HepG2 (cell line): ENCODE measurements at places on chromosomes 1 and 21. TPM values are rescaled to one million over a fixed set of nuclear protein-coding genes. Genes with fewer than 3 reads are reported as not detected.

Gene BOLA1
- total RNA-seq: 3.1 and 4.2 TPM in 2 replicates

Gene SH3D21
- 1.4 and 5.1 TPM in 2 replicates for total RNA-seq

Gene KRTAP19-6
- total RNA-seq: not detected in 2 replicates

- no peak overlapping the region for H3K4me3 ChIP-seq
- no peak for DNase-seq
- H3K4me1 ChIP-seq: peaks cover 10% of the 10 kb centered on the region
- no peaks in the 10 kb centered on the region for H3K27me3 ChIP-seq
- H3K27ac ChIP-seq: no peak overlapping the region
These were observed 25.4 kb upstream of the MEF2D start for GRCh38 chr1:156525856-156526489.

GRCh38 chr1:153506386-153506785 lies 29.4 kb downstream of the S100A6 start:
- no peak for DNase-seq
- no peak overlapping the region for H3K27ac ChIP-seq
- peaks cover 30% of the 10 kb centered on the region for H3K4me1 ChIP-seq

- H3K27ac ChIP-seq: no peak overlapping the region
- H3K36me3 ChIP-seq: no peaks in the 10 kb centered on the region
These were observed 291.8 kb downstream of the DISC1 start for GRCh38 chr1:231918239-231919015.

GRCh38 chr1:4207183-4207582 lies 307.1 kb upstream of the C1orf174 start:
- H3K27me3 ChIP-seq: no peaks in the 10 kb centered on the region; the same call in none of the 2 replicates
- H3K27ac ChIP-seq: no peak overlapping the region
- no peak for DNase-seq
- H3K4me3 ChIP-seq: no peak overlapping the region

DNA sequence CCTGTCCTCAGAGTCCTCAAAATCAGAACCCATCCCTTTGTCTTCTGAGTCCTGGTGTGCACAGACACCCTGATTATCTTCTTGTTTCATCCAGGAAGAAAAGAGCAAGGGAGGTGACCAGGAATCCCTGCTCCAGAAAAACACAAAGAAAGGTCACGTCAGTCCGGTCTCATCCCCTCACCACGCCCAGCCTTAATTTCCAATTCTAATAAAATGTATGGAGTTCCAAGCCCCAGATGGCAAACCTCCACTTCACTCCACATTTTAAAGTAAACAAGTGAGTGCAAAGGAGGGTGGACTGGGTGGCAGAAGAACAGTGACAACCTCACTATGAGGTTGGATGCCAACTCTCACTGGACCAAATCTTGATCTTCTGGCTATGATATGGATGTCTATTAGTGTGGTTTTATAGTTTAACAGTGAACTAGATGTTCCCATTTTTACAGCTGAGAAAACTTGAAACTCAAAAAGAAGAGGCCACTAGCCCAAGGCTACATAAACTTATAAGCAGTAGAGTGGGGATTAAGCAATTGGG lies 22.0 kb downstream of the ZNF697 start:
- H3K36me3 ChIP-seq: peaks cover 16% of the 10 kb centered on the region
- DNase-seq: no peak

GRCh38 chr1:184322253-184322652 lies 64.6 kb upstream of the C1orf21 start:
- no peak overlapping the region for H3K27ac ChIP-seq
- H3K4me1 ChIP-seq: no peaks in the 10 kb centered on the region
- H3K4me3 ChIP-seq: no peak overlapping the region
- DNase-seq: no peak
- H3K27me3 ChIP-seq: no peaks in the 10 kb centered on the region

DNA sequence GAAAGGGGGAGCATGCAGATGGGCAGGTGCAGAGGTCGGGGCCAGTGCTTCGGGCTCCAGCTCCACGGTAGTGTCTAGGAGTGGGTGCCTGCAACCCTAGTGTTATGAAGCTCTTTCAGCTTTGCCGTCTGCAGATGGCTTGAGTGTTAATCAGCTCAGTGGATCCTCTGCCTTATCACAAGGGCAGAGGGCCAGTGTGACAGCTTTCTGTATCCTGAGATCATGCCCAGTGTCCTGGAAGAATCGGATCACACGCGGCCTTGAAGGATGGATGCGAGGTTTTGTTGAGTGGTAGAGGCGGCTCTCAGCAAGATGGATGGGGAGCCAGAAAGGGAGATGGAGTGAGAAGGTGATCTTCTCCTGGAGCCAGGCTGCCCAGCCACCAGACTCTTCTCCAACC lies 25.5 kb upstream of the C1orf146 start:
- no peak overlapping the region for H3K4me3 ChIP-seq
- H3K4me1 ChIP-seq: no peaks in the 10 kb centered on the region
- DNase-seq: no peak
- H3K36me3 ChIP-seq: no peaks in the 10 kb centered on the region
- H3K27ac ChIP-seq: no peak overlapping the region

DNA sequence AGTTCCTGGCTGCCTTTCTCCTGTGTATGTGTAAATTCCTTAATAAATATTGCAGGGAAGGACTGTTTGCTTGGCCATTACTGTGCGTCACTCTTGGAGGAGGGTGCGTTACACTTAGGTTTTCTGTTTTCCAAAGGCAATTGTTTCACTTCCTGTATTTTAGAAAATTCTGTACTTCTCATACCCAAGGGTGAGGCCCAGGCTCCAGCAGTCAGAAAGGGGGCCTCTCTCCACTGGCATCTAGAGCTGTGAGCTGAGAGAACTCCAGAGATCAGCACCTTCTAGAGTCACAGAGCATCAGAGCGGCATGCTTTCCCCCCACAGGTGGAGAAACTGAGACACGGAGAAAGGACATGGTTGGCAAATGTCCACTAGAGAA lies 27.0 kb upstream of the ZFP69B start:
- no peak overlapping the region for H3K4me3 ChIP-seq
- H3K27me3 ChIP-seq: no peaks in the 10 kb centered on the region
- DNase-seq: no peak
- H3K27ac ChIP-seq: peak overlapping the region; percentile 98
- peaks cover 49% of the 10 kb centered on the region for H3K4me1 ChIP-seq

DNA sequence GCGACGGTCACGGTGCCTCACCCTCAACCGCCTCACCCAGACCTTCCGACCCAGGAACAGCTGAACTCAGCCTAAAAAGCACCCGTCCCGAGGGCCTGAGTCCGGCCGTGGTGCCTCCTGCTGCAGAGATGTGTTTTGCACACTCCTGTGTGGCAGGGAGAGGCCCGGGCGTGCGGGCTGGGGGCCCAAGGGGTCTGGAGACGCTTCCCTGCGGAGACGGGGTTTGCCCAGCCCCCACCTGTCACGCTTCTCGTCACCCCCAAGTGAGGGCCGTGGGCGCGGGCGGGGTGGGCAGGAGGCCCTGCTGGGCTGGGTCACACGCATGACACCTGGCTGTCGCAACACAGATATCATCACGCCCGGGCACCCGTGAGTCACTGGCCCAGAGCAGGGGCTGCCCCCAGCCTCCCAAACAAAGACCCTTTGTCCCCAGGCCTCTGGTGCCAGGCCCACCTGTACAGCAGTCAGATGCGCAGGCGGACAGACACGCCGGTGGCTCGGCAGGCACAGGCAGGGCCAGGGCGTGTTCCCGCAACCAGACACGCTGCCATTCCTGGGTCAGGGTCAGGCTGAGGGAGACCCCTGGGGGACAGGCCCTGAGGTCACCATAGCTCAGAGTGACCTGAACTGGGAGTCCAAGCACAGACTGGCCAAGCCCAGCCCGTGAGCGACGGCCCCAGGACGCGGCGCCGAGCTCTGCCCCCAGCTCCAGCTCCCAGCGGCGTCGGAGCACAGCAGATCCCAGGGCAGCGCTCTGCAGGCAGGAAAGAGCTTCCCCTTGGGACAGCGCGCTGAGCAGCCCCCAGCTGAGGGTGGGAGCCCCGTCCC lies 6.1 kb downstream of the B3GALT6 start:
- no peaks in the 10 kb centered on the region for H3K27me3 ChIP-seq
- DNase-seq: peak; percentile 84
- peaks cover 80% of the 10 kb centered on the region for H3K4me1 ChIP-seq
- peak overlapping the region; percentile 48 for H3K27ac ChIP-seq

DNA sequence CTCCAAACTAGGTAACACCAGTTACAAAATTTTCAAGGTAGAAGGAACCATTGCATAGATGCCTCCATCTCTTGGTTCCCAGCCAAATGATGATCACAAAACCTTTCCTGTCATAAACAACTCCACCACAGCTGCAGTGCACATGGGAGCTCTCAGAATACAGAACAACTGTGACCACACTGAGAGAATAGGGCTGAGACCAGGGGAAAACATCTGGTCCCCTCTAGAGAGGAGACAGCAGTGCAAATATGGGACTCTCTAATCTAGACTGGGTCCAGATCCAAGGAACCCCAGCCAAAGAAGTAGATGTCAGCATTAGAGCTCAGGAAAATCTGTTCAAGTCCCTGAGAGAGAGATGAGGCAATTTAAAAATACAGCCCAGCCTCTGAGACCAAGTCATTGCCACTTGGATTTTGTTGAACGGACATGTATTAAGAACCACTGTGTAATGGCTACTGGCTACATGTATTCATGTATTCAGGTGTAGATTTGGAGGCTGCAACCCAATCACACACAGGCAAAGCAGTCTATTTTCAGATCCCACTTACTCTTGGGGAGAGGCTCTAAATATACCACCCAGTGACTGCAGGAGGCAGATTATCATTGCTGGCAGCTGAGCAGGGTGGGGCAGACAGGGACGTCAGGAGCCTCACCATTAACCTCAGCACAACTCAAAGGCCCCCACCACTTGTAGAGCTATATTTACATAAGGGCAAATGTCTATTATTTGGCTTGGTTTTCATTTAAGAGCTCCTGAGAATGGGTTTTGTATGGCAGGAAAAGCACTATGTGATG lies 7.6 kb upstream of the RXRG start:
- DNase-seq: no peak
- H3K36me3 ChIP-seq: no peaks in the 10 kb centered on the region
- no peak overlapping the region for H3K27ac ChIP-seq
- H3K4me1 ChIP-seq: no peaks in the 10 kb centered on the region
- H3K4me3 ChIP-seq: no peak overlapping the region

DNA sequence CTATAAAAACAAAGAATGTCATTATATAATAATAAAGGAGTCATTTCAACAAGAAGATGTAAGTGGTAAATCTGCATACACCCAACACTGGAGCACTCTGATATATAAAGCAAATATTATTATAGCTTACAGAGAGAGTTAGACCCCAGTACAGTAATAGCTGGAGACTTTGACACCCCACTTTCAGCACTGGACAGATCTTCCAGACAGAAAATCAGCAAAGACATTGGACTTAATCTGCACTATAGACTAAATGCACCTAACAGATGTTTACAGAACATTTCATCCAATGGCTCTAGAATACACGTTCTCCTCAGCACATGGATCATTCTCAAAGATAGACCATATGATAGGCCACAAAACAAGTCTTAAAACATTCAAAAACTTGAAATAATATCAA lies 20.0 kb upstream of the KCNH1 start:
- no peaks in the 10 kb centered on the region for H3K36me3 ChIP-seq
- DNase-seq: no peak
- H3K4me1 ChIP-seq: no peaks in the 10 kb centered on the region
- no peak overlapping the region for H3K4me3 ChIP-seq
- H3K27me3 ChIP-seq: no peaks in the 10 kb centered on the region

GRCh38 chr1:19771350-19771749 lies 28.4 kb downstream of the TMCO4 start:
- H3K4me3 ChIP-seq: no peak overlapping the region
- no peak for DNase-seq
- H3K4me1 ChIP-seq: no peaks in the 10 kb centered on the region
- no peak overlapping the region for H3K27ac ChIP-seq
- H3K36me3 ChIP-seq: no peaks in the 10 kb centered on the region
- H3K27me3 ChIP-seq: no peaks in the 10 kb centered on the region; the same call in 1 of the 2 replicates

DNA sequence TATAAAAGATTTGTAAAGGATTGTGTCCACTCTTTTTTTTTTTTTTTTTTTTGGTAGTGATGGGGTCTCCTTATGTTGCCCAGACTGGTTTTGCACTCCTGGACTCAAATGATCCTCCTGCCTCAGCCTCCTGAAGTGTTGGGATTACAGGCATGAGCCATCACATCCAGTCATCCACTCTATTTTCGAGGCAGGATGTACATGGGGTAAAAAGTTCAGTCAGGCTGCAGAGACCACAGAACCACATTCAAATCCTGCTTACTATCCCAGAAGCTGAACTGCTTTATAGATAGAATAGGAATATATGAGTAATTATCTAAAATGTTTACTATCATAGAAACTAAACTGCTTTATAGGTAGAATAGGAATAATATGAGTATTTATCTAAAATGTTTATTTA lies 26.0 kb upstream of the KCNK2 start:
- H3K27ac ChIP-seq: no peak overlapping the region
- no peaks in the 10 kb centered on the region for H3K4me1 ChIP-seq
- no peaks in the 10 kb centered on the region for H3K27me3 ChIP-seq
- H3K4me3 ChIP-seq: no peak overlapping the region
- no peak for DNase-seq

GRCh38 chr21:38476385-38476784 lies 21.9 kb downstream of the ERG start:
- H3K36me3 ChIP-seq: no peaks in the 10 kb centered on the region
- H3K27ac ChIP-seq: no peak overlapping the region
- H3K27me3 ChIP-seq: no peaks in the 10 kb centered on the region
- DNase-seq: no peak
- H3K4me1 ChIP-seq: 0 out of 2 replicates have a peak, but pooled peaks cover under 1% of the 10 kb centered on the region

DNA sequence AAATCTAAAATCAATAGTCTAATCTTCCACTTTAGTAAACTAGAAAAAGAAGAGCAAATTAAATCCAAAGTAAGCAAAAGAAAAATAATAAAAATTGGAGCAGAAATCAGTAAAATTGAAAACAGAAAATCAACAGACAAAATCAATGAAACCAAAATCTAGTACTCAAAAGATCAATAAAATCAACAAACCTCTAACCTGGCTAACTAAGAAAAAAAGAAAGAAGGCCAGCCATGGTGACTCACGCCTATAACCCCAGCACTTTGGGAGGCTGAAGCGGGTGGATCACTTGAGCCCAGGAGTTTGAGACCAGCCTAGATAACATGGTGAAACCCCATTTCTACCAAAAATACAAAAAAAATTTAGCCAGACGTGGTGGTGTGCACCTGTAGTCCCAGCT lies 22.8 kb downstream of the PDIK1L start:
- no peak for DNase-seq
- H3K27ac ChIP-seq: no peak overlapping the region
- H3K27me3 ChIP-seq: no peaks in the 10 kb centered on the region
- no peaks in the 10 kb centered on the region for H3K36me3 ChIP-seq
- 0 out of 2 replicates have a peak, but pooled peaks cover 9% of the 10 kb centered on the region for H3K4me1 ChIP-seq

GRCh38 chr1:170881268-170882265 lies 53.8 kb upstream of the MROH9 start:
- no peak overlapping the region for H3K4me3 ChIP-seq
- no peaks in the 10 kb centered on the region for H3K4me1 ChIP-seq
- H3K27ac ChIP-seq: no peak overlapping the region
- no peak for DNase-seq
